Neural progenitor cell (in vitro differentiated cells): ENCODE measurements at places on chromosomes 16 and 17.
A peak's percentile ranks its signal among the peaks of the same experiment; 100 is the strongest.

DNA sequence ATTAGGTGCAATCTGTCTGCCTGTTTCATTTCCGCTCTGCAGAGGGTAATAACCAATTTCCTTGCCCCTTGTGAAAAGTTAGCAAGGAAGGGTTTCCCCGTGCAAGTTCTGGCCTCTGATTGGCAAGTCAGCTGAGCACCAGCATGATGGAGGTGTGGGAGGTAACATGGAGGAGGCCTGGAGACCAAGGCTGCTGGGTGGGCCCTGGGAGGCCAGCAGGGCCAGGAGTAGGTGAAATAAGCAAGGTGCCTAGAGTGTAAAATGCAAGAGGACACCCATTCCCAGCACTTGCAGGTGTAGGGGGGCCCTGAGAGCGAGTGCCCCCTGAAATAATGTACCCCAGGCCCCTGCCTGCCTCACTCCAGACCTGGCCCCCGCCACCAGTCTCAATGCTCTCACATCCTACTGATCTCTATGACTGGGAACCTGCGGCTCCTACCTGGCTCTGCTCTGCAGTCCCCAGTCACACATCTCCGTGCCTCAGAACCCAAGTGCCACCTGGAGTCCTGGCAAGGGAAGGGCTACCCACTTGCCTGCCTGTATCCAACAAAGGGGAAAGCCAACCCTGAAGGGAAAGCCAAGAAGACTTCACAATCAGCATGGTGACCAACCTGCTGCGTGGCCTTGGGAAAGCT is 116.2 kb downstream of the C16orf78 start:
- H3K4me1 ChIP-seq, result peaks cover 16% of the 10 kb centered on the region
- H3K4me3 ChIP-seq, result no peak overlapping the region
- DNase-seq, result no peak
- H3K36me3 ChIP-seq, result no peaks in the 10 kb centered on the region
- H3K27ac ChIP-seq, result no peak overlapping the region

- no peaks in the 10 kb centered on the region for H3K36me3 ChIP-seq
- no peak overlapping the region for H3K27ac ChIP-seq
- H3K4me1 ChIP-seq, result peaks cover 6% of the 10 kb centered on the region
- H3K4me3 ChIP-seq, result no peak overlapping the region
- no peak for DNase-seq
Observed at GRCh38 chr17:81837641-81838040, 2.8 kb upstream of the PPP1R27 start.

DNA sequence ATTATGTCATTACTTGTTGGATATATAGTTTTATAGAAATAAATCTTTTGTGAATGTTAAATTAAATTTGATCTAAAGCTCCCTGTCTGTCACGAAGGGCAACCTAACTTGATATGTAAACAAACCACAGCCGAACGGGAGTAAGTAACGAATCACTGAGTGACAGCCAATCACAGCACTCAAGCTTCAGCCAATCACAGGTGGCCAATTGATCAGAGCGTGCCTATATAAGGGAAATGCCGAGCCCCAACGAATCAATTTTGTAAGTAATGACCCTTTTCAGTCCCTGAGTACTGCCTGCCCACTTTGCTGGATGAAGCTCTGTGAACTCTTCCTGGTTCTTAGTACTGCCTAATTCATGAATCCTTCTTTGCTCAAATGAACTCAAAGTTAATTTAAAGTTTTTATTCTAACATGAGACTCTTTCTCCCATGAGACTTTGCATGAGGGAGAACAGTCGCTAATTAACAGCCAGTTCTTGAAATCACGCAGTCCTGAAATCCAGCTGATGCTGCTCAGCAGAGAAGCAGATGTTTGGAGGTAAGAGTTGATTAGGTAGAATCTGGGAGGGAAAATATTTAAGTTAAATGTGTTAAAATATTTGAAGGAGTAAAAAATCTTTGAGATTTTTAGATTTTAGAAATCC is 302.2 kb downstream of the CNTNAP4 start:
- no peak overlapping the region for H3K4me3 ChIP-seq
- peak; percentile 4 for DNase-seq
- no peaks in the 10 kb centered on the region for H3K27me3 ChIP-seq
- H3K27ac ChIP-seq, result no peak overlapping the region
- H3K36me3 ChIP-seq, result no peaks in the 10 kb centered on the region
- peaks cover 5% of the 10 kb centered on the region for H3K4me1 ChIP-seq

- H3K4me3 ChIP-seq, result no peak overlapping the region
- H3K4me1 ChIP-seq, result peaks cover 5% of the 10 kb centered on the region
- H3K27ac ChIP-seq, result no peak overlapping the region
- no peaks in the 10 kb centered on the region for H3K36me3 ChIP-seq
Observed at GRCh38 chr17:80408872-80409271, 6.1 kb upstream of the ENDOV start.

GRCh38 chr17:7480089-7480384 is 606 bp upstream of the ZBTB4 start:
- DNase-seq, result no peak
- peak overlapping the region; percentile 97 for H3K4me3 ChIP-seq
- peak overlapping the region; percentile 80 for H3K27ac ChIP-seq
- no peaks in the 10 kb centered on the region for H3K27me3 ChIP-seq

DNA sequence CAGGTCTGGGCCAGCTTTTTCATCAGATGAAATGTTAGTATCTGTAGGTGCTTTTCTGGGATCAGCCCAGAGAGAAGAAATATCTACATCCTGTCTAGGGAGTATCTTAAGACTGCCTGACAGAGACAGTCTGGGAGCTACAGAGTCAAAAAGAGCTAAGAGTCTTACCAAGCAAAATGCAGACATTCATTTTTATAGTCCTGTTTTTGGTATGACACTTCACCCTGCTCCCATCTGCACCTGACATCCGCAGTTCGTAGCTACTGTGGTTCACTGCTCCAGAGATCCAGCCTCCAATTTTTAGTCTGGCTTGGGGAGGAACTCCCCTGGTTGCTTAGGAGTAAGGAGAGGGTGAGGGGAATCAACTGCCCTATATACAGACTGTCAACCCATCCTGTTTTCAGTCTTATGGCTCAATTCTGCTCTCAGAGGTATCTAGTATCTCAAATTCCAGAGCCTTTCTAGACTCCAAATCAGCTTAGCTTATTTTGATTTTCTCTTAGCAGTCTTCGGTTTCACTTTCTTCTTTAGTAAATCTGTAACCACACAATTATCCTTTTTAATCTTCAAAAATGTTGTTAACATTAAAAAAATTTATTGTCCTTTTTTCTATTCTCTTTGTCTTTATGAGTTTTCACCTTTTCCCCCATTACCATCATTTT is 97.8 kb downstream of the TMEM100 start:
- no peak overlapping the region for H3K27ac ChIP-seq
- H3K4me1 ChIP-seq, result no peaks in the 10 kb centered on the region
- H3K4me3 ChIP-seq, result no peak overlapping the region
- no peaks in the 10 kb centered on the region for H3K36me3 ChIP-seq
- no peaks in the 10 kb centered on the region for H3K27me3 ChIP-seq
- DNase-seq, result no peak

GRCh38 chr17:67994817-67995569 is 1.3 kb downstream of the C17orf58 start:
- H3K27ac ChIP-seq, result no peak overlapping the region
- H3K27me3 ChIP-seq, result peaks cover 39% of the 10 kb centered on the region
- peaks cover 17% of the 10 kb centered on the region for H3K4me1 ChIP-seq
- no peaks in the 10 kb centered on the region for H3K36me3 ChIP-seq

DNA sequence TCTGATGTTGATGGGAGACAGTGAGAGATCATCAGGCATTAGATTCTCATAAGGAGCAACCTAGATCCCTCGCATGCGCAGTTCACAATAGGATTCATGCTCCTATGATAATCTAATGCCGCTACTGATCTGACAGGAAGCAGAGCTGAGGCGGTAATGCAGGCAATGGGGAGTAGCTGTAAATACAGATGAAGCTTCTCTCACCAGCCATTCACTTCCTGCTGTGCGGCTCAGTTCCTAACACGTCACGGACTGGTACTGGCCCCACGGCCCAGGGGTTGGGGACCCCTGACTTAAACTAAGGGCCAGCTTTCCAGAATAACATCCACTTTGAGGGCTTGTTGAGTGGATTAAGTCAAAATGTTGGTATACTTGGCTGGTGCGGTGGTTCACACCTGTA is 2.6 kb upstream of the TMEM219 start:
- H3K27ac ChIP-seq, result no peak overlapping the region
- DNase-seq, result no peak
- H3K27me3 ChIP-seq, result no peaks in the 10 kb centered on the region
- H3K36me3 ChIP-seq, result no peaks in the 10 kb centered on the region
- H3K4me1 ChIP-seq, result peaks cover 7% of the 10 kb centered on the region
- H3K4me3 ChIP-seq, result no peak overlapping the region

- no peak overlapping the region for H3K4me3 ChIP-seq
- H3K27ac ChIP-seq, result no peak overlapping the region
- no peaks in the 10 kb centered on the region for H3K36me3 ChIP-seq
- H3K27me3 ChIP-seq, result peaks cover 18% of the 10 kb centered on the region
Observed at GRCh38 chr16:67490335-67491096, 7.2 kb upstream of the AGRP start.

DNA sequence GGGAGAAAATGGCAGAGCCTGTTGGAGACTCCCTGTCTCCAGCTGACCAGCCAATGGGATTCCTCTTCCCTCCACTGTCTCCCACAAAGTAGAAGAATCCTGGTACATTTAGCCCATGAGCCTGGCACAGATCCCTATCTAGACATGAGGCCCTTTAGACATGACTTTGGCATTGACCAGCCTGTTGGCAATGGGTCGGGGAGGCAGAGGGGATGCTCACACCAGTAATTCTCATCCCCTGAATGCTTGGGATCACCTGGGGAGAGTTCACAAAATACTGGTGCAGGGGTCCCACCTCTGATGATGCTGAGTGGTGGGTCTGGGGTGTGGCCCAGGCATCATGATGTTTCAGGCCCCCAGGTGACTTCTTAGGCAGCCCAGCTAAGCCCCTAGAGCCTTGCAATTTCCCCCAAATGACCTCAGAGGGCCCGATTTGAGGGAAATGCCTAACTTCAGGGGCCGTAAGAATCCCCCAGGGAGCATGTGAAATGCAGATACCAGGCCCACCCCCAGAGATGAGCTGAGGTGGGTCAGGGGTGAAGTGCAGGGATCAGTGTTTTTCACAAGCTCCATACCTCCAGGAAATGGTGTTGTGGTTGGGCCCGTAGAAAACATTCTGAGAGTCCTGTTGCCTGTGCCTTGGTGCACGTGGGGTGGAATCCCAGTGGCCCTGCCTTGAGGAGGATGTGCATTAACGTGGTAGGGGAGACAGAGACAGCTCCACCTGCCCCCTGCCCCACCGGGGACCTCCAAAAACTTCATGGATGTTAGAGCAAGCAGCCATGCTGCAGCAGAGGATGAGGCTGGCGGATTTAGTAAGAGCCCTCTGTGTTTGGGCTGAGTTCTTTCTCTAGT is 42.1 kb downstream of the SNX20 start:
- H3K36me3 ChIP-seq, result no peaks in the 10 kb centered on the region
- DNase-seq, result no peak
- no peak overlapping the region for H3K4me3 ChIP-seq

- no peak for DNase-seq
- H3K27ac ChIP-seq, result no peak overlapping the region
- no peaks in the 10 kb centered on the region for H3K36me3 ChIP-seq
- H3K4me1 ChIP-seq, result peaks cover 33% of the 10 kb centered on the region
- no peak overlapping the region for H3K4me3 ChIP-seq
- peaks cover 27% of the 10 kb centered on the region for H3K27me3 ChIP-seq
Observed at GRCh38 chr16:85568519-85568918, 44.6 kb upstream of the GSE1 start.

DNA sequence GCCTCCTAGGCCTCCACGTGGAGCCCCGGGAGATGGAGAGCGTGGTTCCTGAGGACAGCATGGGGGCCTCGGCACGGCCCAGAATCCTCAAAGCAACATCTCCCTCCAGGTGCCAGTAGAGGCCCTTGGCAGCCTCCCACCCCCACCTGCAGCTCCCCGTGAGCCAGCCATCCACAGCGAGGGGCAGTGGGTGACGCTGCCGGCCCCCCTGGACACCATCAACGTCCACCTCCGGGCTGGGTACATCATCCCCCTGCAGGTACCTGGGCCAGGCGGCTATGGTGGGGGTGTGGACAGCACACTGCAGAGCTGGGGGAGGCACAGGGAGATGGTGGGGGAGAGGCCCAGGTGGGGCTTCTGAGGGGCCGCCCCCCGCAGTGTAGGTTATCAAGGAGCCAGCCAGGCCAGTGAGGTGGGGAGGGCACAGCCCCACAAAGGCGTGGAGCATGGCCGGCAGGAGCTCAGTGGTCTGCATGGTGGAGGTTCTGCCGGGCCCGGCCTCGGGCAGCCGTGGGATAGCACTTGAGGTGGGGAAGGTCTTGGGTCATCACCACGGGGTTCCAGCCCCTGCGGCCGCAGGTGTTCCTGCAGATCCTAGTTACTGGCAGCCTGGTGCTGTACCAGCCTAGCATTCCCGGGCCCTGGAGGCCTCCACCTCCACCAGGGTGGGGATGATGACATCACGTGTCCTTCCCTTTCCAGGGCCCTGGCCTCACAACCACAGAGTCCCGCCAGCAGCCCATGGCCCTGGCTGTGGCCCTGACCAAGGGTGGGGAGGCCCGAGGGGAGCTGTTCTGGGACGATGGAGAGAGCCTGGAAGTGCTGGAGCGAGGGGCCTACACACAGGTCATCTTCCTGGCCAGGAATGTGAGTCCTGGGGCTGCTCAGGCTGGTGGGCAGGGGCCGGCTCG is 16.4 kb downstream of the GAA start:
- H3K27me3 ChIP-seq, result no peaks in the 10 kb centered on the region
- H3K4me1 ChIP-seq, result peaks cover 7% of the 10 kb centered on the region
- H3K36me3 ChIP-seq, result no peaks in the 10 kb centered on the region
- no peak overlapping the region for H3K27ac ChIP-seq

GRCh38 chr17:56913353-56913866 is 439 bp downstream of the TRIM25 start:
- H3K4me3 ChIP-seq, result peak overlapping the region; percentile 65
- no peaks in the 10 kb centered on the region for H3K36me3 ChIP-seq
- peaks cover 40% of the 10 kb centered on the region for H3K27me3 ChIP-seq
- no peak overlapping the region for H3K27ac ChIP-seq
- peaks cover 8% of the 10 kb centered on the region for H3K4me1 ChIP-seq

GRCh38 chr16:10668322-10669045 is 26.2 kb downstream of the TEKT5 start:
- peaks cover 3% of the 10 kb centered on the region for H3K4me1 ChIP-seq
- no peaks in the 10 kb centered on the region for H3K36me3 ChIP-seq
- peak; percentile 76 for DNase-seq

DNA sequence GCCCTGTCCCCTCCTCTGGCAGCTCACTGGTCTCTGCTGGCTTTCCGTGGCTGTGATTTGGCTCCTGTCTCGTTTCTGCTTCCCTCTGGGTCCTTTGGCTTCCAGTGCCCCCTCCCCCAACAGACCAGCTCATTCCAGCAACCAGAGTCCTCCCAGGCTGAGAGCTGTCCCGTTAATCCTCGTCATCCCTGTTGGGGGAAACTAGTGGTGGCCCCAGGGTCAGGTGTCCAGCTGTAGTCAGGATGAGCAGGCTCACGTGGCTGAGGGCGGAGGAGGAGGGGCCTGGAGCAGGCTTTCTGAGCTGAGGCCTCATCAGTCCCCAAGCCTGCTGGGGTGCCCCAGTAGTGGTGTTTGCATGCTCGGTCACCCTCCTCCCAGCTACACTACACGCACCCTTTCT is 10.7 kb upstream of the CBX4 start:
- peak; percentile 84 for DNase-seq
- no peak overlapping the region for H3K27ac ChIP-seq
- H3K4me3 ChIP-seq, result no peak overlapping the region
- peaks cover 15% of the 10 kb centered on the region for H3K4me1 ChIP-seq
- H3K36me3 ChIP-seq, result no peaks in the 10 kb centered on the region
